ENCODE measurements at places on chromosomes 3 and 15.

- DNase-seq: peak; percentile 84
These were observed 461 bp upstream of the FAH start for GRCh38 chr15:80152180-80152895.

GRCh38 chr3:134799393-134799792 lies 4.3 kb downstream of the EPHB1 start:
- DNase-seq: no peak

DNA sequence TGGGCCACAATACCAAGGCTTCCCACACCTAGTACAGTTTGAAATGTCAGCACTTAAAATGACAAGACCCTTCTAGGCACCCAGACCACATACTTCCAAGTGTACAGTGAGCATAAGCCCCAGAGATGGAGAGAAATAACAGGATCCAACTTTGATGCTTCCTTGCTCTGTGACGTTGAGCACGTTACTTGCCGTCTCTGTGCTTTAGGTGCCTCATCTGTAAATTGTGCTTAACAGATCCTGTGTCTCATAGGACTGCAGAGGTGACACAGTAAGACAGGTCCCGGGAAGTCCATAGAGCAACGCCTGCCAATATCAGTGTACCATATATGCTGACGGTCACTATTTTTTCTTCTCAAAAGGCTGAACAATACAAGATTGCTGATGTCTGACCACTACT lies 59.1 kb downstream of the LRIG1 start:
- no peak for DNase-seq

DNA sequence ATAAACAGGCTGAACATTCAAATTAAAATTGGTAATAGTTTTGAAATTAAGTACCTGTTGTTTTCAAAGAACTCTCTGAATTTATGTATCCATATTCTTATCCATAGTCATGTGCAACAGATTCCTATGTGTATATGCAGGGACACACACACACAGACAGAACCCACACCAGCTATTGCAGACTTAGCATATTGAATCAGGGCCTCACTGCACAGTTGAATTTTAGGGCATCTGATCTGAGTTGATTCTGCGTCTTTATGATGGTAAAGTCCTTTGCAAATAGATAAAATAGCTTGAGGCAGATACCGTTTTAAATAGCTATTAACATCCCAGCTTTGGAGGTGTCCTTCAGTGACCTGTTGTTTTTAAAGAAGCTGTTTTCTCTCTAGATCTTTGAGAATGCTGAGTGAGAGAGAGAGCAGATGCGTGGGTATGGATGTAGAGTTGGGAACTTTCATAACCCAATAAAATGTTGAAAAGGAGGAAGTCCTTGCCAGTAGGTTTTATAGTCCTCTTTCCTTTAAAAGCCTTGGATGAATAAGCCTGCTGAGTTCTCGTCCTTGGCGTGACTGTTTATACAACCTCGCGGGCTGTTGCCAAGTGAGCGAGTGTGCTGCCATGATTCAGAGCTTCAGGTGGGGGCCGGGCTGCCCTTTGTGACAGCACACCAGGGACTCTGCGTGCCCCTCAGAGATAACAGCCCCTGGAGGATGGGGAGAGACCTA lies 18.3 kb downstream of the MYZAP start:
- no peak for DNase-seq

- DNase-seq: no peak
These were observed 16.3 kb downstream of the SLC6A20 start for GRCh38 chr3:45779746-45780735.
